GM06990 (cell line): ENCODE measurements at places on chromosomes 11 and 22.

GRCh38 chr22:44042249-44043218 is 18.4 kb downstream of the PARVB start:
- peak; percentile 76 for DNase-seq

DNA sequence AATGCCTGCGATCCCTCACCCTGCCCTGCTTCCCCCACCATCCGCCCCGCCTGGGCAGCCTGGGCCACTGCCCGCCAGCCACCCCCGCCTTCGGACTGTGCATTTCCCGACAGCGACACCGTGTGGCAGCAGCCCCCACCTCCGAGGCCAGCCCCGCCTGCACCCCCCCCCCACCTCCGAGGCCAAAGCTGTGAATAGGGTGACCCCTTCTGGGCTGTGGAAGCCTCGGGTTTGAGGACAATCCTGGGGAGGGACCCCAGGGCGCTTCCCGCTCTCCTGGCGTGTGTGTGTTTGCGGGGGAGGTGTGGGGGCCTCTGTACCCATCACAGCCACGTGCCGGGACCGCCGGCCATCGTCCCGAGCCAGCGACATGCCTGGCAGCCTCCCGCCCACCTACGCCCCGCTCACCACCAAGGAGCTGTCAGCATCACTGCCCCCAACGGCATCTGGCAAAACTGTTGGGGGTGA is 33.8 kb upstream of the PPARA start:
- DNase-seq, result peak; percentile 86

DNA sequence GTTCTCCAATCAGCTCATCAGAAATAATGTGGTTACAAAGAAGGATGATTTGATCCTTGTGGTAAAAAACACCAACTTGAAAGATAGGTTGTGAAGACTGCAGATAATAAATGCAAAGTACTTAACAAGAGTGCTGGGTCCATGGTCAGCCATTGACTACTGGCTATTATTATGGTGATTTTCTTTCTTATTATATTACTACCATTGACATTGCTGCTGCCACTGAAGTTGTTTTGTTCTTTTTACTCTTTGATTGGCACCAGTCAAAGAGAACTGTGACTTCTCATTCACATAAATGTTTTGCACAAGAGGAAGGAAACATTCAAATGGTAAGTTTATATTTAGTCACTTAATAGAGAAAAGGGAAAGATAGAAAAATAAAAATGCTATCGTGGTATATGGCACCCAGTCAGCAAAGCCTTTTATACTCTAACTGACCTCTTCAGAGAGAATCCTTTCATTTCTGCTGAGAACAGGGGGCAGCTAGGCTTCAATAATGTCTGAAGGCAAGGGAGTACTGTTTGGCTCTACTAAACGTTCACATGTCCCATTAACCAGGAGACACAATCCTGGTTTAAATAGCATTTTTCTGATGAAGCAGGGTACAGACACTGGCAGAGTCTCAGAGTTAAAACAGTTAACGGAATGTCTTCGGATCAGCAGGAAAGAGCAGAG is 64.8 kb downstream of the LRRC4C start:
- DNase-seq, result no peak

DNA sequence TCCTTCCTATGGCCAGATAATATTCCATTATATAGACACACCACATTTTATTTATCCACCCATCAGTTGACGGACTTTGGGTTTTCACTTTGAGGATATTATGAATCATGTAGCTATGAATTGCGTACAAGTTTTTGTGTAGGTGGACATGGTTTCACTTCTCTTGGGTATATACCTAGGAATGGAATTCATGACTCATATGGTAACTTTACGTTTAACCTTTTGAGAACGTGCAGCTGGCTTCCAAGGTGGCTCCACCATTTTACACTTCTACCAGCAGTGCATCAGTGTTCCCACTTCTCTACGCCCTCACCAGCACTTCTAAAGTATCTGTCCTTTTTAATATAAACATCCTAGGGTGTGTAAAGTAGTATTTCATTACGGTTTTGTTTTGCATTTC is 112.0 kb downstream of the PLEKHA7 start:
- DNase-seq, result peak; percentile 76

DNA sequence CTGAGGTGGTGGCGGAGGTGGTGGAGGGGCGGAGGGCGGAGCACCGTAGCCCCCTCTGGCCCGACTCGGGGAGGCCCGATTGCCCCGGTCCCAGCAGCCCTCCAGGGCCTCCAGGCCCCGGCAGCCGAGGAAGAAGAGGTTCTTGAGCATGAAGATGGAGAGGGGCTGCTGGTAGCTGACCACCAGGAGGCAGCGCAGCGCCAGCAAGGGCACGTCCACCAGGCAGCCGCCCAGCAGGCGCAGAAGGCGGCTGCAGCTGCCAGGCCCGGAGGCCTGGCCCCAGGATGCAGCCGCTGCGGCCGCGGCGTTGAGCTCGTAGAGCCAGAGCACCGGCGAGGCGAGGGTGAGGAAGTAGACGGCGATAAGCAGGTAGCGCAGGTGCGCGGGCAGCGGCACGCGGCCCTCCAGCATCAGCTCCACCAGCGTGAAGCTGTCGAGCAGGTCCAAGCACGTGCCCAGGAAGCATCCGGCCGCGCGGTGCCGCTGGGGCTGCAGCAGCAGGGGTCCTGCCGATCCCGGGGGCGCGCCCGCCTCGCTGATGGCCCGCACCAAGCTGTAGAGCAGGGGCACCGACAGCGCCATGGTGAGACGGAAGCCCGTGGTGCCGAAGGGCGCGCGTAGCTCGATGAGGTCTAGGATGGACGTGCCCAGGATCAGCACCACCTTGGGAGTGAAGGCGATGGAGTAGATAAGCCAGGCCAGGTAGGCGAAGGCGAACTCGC is 1.5 kb downstream of the TMEM121B start:
- DNase-seq, result no peak

GRCh38 chr11:1762537-1763302 is 1.0 kb downstream of the CTSD start:
- no peak for DNase-seq
